NCI-H774 (cell line): ENCODE measurements at places on chromosomes 3 and 15.
A peak's percentile ranks its signal among the peaks of the same experiment; 100 is the strongest.

GRCh38 chr3:66401157-66401550 lies 99.7 kb downstream of the LRIG1 start:
- DNase-seq, result no peak

GRCh38 chr3:16888785-16889607 lies 4.2 kb downstream of the PLCL2 start:
- DNase-seq, result no peak

DNA sequence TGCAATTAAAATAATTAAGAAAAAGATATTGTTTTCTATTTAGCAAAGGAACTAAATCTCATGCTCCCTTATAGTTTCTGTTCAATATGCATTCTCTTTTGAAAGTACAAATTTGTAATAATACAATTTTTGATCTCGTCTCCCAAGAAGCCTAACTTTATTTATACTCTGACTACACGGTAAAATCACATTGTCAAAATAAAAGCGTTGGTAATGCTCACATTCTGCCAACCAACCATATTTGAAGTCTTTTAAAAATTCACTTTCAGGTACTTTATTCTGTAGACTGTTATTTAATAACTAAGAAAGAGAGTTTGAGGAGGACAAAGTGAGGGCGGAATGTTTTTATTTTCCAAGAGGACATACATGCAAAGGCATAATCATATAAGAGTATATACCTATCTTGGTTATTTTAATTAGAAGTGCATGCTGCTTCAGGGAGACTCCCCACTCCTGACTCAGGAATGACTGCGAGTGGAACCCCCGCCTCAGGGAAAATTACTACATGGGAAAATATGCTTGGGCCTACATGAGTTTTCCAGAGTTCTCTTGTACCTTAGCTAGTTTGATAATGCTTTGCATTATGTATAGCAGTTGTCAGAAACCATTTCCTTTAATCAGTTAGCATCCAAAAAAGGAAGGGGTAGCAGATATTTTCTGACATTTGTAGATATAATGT lies 19.3 kb downstream of the MBNL1 start:
- DNase-seq, result no peak

GRCh38 chr3:18389108-18389733 lies 35.9 kb downstream of the SATB1 start:
- peak; percentile 27 for DNase-seq

GRCh38 chr3:168847291-168847883 lies 751.7 kb upstream of the GOLIM4 start:
- peak; percentile 73 for DNase-seq

- DNase-seq, result no peak
Measured at GRCh38 chr3:5219216-5219615, 31.7 kb downstream of the EDEM1 start.

DNA sequence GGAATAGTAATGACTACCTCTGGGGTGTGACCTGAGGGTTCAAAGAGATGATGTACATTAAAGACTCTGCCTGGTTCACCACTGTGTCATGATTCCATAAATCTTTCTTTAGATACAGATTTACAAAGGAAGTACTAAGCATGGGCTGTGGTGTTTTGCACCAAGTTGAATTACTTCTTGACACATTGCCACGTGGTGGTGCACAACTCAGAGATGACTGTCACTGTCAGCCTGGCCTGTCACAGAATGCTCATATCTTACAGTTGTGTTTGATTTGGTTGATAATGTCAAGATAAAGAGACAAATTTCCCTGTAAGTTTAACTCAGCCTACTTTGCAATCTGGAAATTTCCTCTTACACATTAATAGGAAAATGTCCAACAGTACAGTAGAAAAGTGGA lies 3.2 kb downstream of the CTDSPL start:
- no peak for DNase-seq

GRCh38 chr3:85838921-85839320 lies 880.1 kb downstream of the CADM2 start:
- DNase-seq, result no peak

DNA sequence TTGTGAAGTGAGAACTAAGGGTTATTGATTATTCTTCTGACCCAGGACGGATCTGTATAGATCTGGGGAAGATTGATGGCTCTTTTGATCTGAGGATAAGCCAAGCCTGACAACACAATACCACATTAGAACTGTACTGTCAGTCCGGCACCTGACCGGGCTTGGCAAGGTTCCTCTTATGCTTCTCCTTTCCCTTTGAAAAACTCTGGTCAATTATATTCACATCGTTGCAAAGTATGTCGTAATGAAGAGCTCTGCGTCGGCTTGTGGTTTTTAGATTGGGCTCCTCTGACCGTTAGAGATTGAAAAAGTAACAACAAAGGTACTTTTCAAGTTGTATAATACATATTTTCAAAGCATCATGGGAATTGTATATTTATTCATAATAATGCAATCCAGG lies 389.8 kb downstream of the NR2F2 start:
- no peak for DNase-seq

DNA sequence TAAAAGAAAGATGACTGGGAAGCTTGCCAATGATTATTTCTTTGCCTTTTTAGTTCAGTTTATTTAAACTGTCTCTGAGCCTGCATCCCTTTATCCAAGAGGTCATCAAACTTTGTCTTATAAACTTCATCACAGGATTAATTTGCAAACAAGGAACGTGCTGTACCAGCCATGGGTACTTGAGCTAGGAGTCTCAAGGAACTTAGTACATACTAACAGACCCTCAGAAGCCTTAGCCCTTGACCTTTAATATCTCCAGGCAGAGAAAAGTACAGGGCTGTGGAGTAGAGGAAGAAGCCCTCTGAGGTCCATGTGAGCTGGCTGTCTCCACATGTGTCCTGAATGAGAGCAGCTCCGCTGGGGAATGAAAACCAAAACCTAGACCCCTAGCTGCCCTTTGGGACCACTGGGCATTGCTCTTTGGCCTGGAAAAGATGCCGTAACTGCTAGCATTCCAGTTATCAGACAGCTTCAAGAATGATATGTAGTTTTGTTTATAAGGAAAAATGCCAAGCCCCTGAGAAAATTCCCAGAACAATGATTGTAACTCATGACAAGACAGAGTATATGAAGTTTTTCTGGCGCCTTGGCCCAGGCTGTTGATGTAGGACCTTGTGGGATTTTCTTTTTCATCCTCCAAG lies 92.1 kb downstream of the ASB7 start:
- no peak for DNase-seq

DNA sequence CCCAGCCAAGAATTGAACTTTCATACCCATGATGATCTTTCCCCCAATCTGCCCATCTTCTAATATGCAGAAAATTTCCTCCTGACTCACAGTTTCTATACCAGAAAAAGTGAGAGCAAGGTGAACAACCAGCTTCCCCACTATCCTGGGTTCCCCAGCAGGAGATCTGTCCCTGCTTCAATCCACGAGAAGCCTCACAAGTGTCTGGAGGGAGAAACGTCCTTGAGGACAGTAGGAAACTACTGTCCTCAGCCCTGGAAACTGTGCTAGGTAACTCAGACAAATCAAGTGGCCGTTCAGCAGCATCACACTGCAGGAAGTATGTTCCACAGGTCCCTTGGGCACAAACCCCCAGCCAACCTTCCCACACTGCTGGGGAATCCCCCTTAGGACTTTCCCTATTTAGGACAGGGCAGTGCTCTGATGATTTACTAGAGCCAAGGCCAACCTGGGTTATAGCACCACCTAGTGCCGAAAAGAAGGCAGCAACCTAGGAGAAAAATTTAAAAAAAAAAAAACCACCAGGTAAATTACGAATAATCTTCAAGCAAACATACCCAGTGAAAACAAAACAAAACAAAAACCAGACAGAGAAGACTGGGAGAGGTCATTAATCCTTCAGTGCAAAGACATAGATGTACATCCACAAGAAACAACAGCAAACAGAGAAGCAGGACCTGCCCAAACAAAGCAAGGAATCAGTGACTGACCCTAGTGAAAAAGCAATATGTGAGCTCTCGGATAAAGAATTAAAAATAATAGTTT lies 36.0 kb downstream of the MORC1 start:
- no peak for DNase-seq

DNA sequence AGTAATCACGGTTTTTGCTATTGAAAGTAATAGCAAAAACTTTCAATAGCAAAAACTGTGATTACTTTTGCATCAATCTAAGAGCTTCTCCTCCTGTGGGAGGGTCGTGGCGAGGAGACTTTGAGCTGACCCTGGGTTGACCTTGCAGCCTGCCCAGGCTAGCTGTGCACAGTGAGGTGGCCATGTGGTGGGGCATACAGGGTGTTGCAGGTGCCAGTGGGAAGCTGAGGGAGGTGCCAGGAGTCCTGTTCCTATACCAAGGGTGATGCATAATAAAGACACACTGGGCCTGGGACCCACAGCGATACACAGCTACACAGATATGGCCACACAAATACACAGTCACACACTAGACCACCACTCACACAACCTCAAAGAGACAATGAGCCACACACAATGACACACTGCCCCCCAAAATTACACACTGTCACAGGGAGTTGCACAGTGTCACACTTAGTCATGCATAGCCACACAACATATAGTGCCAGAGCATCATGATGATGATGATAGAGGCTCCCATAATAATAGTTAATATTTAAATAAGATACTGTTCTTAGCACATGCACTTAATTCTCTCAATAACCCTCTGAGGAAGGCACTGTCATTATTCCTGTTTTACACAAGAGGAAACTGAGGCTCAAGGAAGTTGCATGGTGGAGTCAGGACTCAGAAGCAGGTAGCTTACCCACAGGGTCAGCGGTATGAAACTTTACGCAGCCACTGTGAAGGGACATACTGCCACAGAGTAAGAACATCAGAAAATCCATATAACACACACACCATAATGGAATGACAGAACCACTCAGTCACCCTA lies 6.3 kb downstream of the PLCD1 start:
- no peak for DNase-seq

DNA sequence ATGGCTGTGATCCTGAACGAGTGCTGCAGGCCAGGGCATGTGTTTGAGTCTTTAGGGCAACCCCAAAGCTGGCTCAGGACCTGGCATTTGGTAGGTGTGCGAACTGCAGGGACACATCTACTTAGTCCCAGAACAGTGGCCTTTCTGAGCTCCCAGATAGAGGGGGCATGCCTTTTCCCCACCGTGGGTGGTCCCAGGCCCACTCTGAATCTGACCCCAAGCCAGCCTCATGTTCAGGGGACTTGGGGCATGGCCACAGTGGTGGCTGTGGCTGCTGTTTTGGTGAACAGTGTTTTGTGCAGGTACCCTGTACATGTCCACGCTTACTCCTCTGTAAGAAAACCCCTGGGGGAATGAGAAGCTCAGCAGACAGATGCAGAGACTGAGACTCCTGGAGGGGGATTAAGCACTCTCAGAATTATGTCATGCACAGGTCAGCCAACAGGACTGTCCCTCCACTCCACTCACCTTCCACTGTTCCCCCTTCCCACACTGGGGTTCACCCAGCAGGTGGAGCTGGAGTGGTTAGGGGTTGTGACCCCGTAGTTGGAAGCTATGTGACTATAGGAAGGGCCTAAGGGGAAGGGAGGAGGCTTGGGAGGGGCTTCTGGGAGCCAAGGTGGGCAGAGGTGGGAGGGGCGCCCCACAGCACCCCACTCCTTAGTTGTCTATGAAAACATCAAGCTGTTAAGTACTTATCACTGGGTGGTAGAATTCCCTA lies 16.4 kb downstream of the ESYT3 start:
- no peak for DNase-seq

GRCh38 chr15:66657185-66658020 lies 44.6 kb upstream of the SMAD6 start:
- DNase-seq, result no peak

- DNase-seq, result no peak
Measured at GRCh38 chr15:80157215-80157614, 4.4 kb downstream of the FAH start.

GRCh38 chr3:95521396-95521795 lies 1293.0 kb upstream of the EPHA6 start:
- DNase-seq, result no peak

DNA sequence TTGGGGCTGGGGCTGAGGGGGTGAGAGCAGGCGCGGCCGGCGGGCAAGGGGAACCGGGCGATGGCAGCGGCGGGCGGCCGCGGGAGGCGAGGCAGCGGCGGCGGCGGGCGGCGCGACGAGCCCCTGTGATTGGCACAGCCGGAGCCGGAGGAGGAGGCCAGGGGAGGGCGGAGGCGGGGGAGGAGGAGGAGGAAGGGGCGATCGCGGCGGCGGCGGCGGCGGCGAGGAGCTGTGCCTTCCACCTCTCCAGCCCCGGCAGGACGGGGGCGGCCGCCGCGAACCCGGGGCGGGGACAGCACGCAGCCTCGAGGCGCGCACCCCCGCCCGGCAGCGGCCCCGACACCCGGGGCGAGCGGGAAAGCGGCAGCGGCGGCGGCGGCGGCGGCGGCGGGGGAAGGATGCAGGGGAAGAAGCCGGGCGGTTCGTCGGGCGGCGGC lies at the start of gene SLCO3A1:
TSS of gene SLCO3A1 (plus strand) at position 198 of the 437 bp plus-strand sequence.
- peak; percentile 65 for DNase-seq

DNA sequence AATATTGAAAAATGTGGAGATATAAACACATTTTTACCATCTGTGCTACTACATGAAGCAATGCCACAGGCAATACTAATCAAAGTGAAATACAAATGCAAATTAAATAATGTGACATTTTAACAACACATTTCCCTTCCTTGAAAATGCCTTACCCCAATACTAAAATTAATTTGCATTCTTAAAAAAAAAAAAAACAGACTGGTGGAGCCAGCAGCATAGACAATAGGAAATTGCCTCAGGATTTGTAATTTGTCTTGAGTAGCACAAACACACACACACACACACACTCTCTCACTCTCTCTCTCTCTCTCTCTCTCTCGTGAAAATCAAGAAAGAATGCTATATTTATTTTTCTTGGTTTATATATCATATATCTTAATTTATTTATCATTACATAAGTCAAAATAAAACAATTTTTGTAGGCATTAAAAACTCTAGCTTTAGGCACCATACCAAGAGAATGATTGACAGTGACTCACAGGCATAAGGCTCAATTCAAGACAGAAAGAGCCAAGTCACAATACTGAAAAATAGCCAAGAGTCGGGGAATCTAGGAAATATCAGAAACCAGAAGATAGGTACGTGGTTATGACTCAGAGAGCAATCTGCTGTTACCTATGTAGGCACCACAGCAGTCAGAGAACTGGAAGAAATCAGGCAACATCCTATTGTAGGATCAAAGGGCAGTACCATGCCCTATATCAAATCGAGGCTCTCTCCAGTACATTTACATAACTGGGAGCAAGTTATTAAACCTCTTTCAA lies 23.0 kb downstream of the SUCNR1 start:
- no peak for DNase-seq

DNA sequence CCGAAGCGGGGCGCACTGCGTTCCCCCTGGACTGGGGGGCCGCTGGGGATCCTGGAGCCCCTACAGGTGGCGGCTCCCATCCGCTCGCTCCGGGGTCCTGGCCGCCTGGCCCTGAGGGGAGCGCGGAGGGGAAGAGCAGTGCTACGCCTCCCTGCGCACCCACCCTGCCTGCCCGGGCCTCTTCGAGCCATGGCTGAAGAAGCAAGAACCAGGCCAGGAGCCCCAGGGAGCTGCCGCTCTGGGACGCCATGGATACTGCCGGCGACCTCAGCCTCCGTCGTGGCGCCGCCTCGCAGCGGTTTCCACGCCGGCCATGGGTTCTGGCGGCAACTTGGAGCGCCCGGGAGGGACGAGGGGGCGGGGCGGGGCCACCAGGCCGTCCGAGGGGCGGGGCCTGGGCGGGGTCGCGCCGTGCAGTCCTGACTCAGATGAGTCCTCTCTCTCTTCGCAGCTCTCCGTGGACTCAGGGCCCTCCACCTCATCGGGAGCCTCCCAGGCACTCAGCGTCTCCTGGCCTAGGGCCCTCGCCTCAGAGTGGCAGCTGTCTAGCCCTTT lies 50.9 kb downstream of the MYL3 start:
- DNase-seq, result peak; percentile 51

- DNase-seq, result peak; percentile 9
Measured at GRCh38 chr3:39668420-39668819, 141.0 kb upstream of the MYRIP start.
